ENCODE measurements at places on chromosomes 3 and 15. TPM values are rescaled to one million over a fixed set of nuclear protein-coding genes. Genes with fewer than 3 reads are reported as not detected.

PPP1R14D gene
- total RNA-seq = not detected

MB21D2 gene
- 3.2 TPM for total RNA-seq

CFAP100 gene
- not detected for total RNA-seq

PPCDC gene
- total RNA-seq = 7.2 TPM

TMC3 gene
- total RNA-seq = not detected

NEIL1 gene
- 10.9 TPM for total RNA-seq

TARS3 gene
- 27.3 TPM for total RNA-seq

CLDN1 gene
- 0.57 TPM for total RNA-seq

CACNA2D3 gene
- total RNA-seq = 11.3 TPM

NR1I2 gene
- 0.08 TPM for total RNA-seq

HRG gene
- total RNA-seq = not detected

NME9 gene
- total RNA-seq = not detected

PARP15 gene
- total RNA-seq = 0.67 TPM

SEC22C gene
- 31.5 TPM for total RNA-seq

MNS1 gene
- 2.0 TPM for total RNA-seq

CCDC71 gene
- 11.4 TPM for total RNA-seq

DUT gene
- total RNA-seq = 66.9 TPM
